ENCODE measurements at places on chromosomes 4 and X. TPM values are rescaled to one million over a fixed set of nuclear protein-coding genes. Genes with fewer than 3 reads are reported as not detected.

The SCD5 gene
- polyA plus RNA-seq: 419 TPM

The HSFX4 gene
- polyA plus RNA-seq: not detected

GRCh38 chr4:6910960-6911874 is 1.6 kb downstream of the TBC1D14 start:
- no peak for DNase-seq
- H3K27ac ChIP-seq: no peak overlapping the region
- H3K4me1 ChIP-seq: peaks cover 66% of the 10 kb centered on the region
- H3K27me3 ChIP-seq: no peaks in the 10 kb centered on the region

DNA sequence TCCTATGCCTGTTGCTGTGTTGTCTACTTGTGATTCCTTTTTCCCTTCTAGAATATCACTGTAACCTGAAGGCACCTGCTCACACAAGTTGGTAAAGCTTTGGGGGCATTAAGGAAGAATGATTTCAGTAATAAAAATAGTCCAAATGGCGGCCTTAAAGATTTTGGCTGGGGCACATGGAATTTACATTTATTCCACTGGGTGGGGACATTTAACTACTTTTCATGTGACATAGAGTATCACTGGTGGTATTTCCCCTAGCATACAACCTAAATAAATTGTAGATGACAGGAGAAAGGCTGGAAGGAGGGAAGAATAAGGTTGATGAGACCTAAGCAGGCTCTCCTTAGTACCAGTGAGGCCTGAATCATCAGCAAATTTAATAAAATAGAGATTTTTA is 121.8 kb upstream of the EDA2R start:
- H3K4me1 ChIP-seq: no peaks in the 10 kb centered on the region
- H3K4me3 ChIP-seq: no peak overlapping the region
- no peaks in the 10 kb centered on the region for H3K27me3 ChIP-seq
- no peak for DNase-seq

DNA sequence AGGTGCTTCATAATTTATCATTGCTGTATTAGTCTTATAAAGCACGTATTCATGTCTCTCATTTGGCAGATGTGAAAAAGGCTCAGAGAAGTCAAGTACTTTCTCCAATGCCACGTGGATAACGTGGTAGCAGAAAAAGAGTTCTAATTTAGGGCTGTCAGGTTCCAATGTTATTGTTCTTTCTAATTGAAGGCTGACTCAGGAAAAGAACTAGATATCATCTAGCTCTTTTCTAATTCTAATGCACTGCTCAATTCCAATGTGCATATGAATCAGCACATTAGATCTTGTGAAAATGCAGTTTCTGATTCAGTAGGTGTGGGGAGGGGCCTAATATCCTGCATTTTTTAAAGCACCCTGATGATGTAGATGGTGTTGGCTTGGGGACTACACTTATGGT is 22.8 kb downstream of the AGA start:
- no peak overlapping the region for H3K4me3 ChIP-seq
- H3K27ac ChIP-seq: no peak overlapping the region
- no peaks in the 10 kb centered on the region for H3K36me3 ChIP-seq
- H3K27me3 ChIP-seq: no peaks in the 10 kb centered on the region

- DNase-seq: no peak
- no peak overlapping the region for H3K4me3 ChIP-seq
- H3K36me3 ChIP-seq: no peaks in the 10 kb centered on the region
- H3K27ac ChIP-seq: no peak overlapping the region
These were observed 150.9 kb downstream of the SLC10A7 start for GRCh38 chr4:146370841-146371240.

DNA sequence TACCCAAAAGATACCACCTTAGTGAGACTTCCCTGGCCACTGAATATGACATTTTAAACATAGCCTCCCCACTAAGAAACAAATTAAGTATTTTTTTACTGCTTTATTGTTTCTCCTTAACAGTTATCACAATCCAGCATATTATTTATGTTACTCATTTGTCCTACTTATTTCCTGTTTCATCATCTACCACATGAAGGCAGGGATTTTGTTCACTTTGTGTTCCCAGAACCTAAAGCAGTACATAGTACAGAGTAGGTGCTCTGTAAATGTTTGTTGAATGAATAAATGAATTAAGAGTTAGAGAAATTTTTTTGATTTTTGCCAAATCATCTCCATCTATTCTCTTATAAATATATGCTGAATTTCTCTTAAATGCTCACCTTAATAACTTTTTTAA is 318.4 kb upstream of the GIMD1 start:
- H3K27me3 ChIP-seq: no peaks in the 10 kb centered on the region
- no peaks in the 10 kb centered on the region for H3K36me3 ChIP-seq
- no peaks in the 10 kb centered on the region for H3K4me1 ChIP-seq
- H3K4me3 ChIP-seq: no peak overlapping the region
- H3K27ac ChIP-seq: no peak overlapping the region

The GYPA gene
- 2.6 TPM for polyA plus RNA-seq

The MAGEB10 gene
- not detected for polyA plus RNA-seq

GRCh38 chrX:3029129-3029528 is 12.1 kb upstream of the ARSF start:
- no peaks in the 10 kb centered on the region for H3K27me3 ChIP-seq
- no peaks in the 10 kb centered on the region for H3K36me3 ChIP-seq
- no peak for DNase-seq
- no peak overlapping the region for H3K4me3 ChIP-seq
- no peaks in the 10 kb centered on the region for H3K4me1 ChIP-seq
- H3K27ac ChIP-seq: no peak overlapping the region

GRCh38 chr4:148263127-148263526 is 179.1 kb downstream of the NR3C2 start:
- H3K4me1 ChIP-seq: no peaks in the 10 kb centered on the region
- no peaks in the 10 kb centered on the region for H3K36me3 ChIP-seq

Measured in spinal cord (tissue), 10 donors.